NCI-H2081 (cell line): ENCODE measurements at places on chromosomes 12 and 14.

- DNase-seq: no peak
These were observed 30.9 kb downstream of the TDG start for GRCh38 chr12:103996595-103996994.

DNA sequence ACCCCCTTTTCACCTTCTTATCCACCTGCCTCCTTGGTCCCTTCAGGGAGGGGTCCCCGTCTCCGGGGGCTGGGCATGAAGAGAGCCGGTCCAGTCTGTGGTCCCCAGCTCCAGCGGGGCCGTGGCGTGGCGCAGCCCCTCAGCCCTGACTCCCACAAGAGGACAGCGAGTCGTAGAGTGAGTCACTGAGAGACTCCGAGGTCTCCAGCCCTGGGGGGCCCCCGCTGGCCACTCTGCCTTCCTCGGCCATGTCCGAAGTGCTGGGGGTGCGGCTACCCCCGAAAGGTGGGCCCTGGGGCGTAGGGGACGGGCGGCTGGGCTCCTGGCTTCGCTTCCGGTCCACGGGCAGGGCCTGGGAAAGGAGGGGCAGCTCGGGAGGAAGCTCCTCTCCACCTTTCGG, 36.5 kb downstream of the NCKAP5L start:
- DNase-seq: no peak

DNA sequence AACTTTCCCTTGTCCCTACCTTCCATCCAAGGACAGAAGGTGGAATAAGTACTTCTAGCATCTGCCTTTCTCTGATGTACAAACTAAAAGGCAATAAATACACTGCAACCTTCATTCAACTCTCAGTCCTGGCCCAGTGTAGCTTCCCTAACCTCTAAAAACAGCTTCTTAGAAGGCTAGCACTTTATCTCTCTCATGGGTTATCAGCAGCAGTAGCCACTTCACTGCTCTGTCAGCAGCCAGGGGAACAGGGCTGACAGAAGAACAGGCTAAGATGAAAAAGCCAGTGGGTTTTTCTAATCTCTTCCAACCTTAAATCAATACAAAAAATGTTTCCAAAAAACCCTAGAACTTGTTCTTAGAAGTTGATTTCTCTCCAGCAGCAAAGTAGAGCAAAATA, 13.2 kb downstream of the BAZ2A start:
- DNase-seq: no peak

DNA sequence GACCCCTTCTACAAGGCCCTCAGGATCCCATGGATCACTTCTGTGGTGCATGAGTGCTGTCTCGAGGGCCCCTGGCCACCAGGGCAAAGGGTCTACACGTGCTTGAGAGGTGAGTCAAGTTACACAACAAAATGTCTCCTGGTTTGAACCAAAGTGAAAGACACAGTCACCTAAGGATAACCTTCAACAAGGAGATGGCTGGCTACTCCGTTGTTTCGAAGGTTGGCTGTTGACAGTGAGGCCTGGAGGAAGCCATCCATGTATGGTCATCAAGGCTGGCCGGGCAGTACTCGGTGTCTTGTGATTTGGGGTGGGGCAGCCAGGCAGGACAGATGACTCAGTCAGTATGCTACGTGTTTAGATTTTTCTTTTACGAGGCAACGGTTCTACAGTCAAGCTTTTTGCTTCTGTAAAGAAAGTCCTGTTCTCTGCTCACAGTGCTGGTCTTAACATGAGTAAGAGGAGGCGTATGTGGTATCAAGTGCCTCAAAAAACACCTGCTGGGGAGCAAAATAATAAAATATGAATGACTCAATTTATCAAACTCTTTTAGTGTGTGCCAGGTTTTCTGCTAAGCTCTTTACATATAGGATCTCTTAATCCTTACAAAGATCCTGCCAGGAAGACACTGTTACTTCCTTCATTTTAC, 18.0 kb upstream of the NT5DC3 start:
- no peak for DNase-seq

- no peak for DNase-seq
These were observed 64.5 kb downstream of the PTCSC3 start for GRCh38 chr14:36111822-36112583.

GRCh38 chr12:67722296-67722695, 73.8 kb downstream of the DYRK2 start:
- DNase-seq: no peak

DNA sequence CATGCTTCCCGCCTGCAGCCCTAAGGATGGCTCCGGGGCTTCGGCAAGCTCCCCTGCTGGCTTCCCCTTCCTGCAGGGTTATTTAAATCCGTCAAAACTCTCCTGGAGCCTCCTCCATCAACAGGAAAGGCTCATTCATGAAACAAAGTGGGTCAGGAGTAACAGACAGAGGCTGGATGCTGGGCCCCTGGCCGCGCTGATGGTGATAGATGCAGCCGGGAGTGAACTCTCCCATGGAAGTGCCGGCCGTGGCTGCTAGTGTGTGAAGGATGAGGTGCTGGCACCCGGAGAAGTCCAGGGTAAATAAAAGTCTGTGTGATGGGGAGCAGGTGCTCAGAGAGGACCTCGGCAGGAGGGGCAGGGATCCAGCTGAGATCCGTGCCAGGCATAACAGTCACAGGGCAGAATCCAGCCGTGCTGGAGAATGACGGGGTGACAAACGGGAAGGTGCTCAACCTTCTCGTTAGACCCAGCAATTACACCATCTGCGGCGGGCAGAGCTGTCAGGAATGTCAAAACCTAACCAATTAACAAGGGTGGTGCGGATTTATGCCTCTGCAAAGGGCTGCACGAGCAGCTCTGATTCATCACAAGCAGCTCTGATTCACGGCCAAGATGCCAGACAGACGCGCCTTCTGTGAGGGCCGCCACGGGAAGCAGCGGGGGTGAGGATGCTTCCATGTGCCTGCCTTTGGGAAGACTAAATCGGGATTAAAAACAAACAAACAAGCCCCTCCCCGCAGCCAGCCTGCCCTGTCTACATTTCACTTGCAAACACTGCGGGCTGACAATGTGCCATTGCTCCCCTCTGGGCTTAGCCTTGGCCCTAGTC, 55.6 kb downstream of the SYNE3 start:
- DNase-seq: peak; percentile 100

GRCh38 chr12:67515679-67516340, 132.7 kb upstream of the DYRK2 start:
- peak; percentile 82 for DNase-seq

GRCh38 chr12:94644141-94644979, 6.0 kb downstream of the TMCC3 start:
- no peak for DNase-seq

DNA sequence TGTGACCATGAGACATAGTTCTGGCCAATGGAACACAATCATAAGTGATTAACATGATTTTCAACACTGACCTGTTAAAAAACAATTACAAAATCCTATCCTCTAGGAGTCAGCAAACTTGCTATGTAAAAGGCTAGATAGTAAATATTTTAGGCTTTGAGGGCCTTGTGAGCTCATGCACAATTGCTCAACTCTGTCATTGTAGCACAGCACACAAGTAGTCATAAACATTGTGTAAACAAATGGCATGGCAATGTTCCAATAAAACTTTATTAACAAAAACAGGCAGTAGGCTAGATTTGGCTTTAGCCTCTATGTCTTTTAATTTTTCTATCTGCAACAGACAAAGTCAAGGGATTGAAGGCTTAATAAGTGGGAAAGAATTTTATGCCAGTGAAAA, 350.7 kb downstream of the C12orf50 start:
- DNase-seq: no peak

DNA sequence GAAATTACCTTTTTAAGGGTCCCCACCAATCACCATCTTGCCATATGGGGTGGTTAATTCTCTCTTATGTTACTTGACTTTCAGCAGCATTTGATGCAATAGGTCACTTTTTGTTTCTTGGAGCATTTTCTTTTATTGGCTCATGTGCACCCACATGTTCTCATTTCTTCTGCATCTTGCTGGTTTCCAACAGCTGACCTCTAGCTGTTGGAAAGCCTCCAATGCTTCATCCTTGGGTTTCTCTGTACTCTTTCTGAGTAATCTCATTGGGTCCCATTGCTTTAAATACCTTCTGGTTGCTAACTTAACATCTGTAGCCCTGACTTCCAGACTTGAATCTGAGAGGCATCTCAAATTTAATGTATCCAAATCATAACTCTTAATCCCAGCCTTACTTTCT, 116.8 kb downstream of the CRADD start:
- DNase-seq: no peak

- no peak for DNase-seq
These were observed 559.8 kb downstream of the RPL10L start for GRCh38 chr14:46091819-46092218.

DNA sequence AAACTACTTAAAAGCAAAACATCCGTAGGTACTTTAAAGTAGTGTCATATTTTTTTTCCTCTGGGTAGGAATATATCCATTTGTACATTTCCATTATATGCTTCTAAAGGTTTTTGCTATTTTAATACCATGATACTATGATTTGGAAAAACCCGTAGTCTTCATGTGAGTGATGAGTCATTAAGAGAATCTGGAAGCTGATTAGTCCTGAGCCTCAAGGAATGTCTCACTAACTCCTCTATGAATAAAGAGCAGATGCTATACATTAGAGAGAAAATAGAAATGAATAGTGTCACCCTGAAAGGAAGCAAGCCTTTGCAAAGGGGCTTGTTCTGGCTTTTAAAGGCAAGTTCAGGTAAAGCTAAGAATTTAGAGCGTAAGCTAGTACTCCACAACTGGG, 432.1 kb downstream of the CCDC91 start:
- DNase-seq: no peak

GRCh38 chr14:76056128-76056527, 70.6 kb downstream of the IFT43 start:
- DNase-seq: no peak

- DNase-seq: no peak
These were observed 210.0 kb downstream of the RASSF9 start for GRCh38 chr12:85626001-85626783.

DNA sequence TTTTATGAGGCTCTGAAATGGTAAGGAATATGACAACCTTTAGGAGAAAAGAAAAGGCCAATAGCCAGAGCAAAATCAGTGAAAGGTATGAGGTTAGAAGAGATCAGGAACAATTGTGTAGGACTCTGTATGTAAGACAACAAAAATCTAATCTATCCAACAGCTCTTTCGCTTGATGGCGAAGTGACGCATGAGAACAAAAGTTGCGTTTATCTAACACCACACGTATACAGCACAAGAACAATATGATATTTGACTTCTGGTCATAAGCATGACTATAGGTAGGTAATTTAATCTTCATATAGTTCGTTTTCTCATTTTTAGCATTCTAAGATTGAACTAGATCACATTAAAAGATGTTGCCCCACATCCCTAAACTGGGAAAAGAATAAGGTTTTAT, 1.5 kb downstream of the CLECL1 start:
- DNase-seq: no peak

DNA sequence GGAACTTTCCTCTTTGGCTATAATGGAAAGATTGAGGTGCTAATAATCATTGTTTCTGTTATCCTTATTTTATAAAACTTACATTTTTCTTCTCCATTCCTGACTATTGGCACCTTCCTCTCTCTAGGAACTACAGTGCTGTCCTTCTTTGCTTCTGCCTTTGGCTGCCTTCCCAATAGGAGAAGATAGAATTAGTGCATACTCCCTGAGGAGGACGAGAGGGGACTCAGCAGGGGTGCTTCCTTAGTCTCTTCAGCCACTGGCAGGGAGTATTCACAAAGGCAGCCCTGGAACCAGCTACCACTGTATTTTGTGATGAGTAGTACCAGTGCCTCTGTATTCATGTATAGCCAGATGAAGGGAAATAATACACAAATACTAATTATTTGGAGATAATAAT, 208.5 kb downstream of the FOXG1 start:
- no peak for DNase-seq

GRCh38 chr12:80441921-80442320, 2.1 kb upstream of the PTPRQ start:
- no peak for DNase-seq

GRCh38 chr14:100070310-100070709, 5.1 kb downstream of the EVL start:
- DNase-seq: no peak

GRCh38 chr12:71240946-71241345, 83.1 kb upstream of the TSPAN8 start:
- DNase-seq: no peak
